ENCODE measurements at places on chromosomes 12 and 14. TPM values are rescaled to one million over a fixed set of nuclear protein-coding genes. Genes with fewer than 3 reads are reported as not detected.

Gene KRT73
- not detected for polyA plus RNA-seq

Gene ZBTB42
- not detected for polyA plus RNA-seq

Gene PLXNC1
- polyA plus RNA-seq: 7.1 TPM

Gene OTX2
- not detected for polyA plus RNA-seq

Gene CIDEB
- polyA plus RNA-seq: 2.8 TPM

Gene NEUROD4
- polyA plus RNA-seq: not detected

Gene OVCH1
- not detected for polyA plus RNA-seq

Gene PMCH
- 2.1 TPM for polyA plus RNA-seq

Gene CCDC175
- not detected for polyA plus RNA-seq

All from GM12878 (cell line).